ENCODE measurements at places on chromosomes 5 and 9. TPM values are rescaled to one million over a fixed set of nuclear protein-coding genes. Genes with fewer than 3 reads are reported as not detected.

GRCh38 chr5:170173227-170173626, 59.6 kb upstream of the C5orf58 start:
- no peak overlapping the region for H3K4me3 ChIP-seq
- H3K4me1 ChIP-seq = peaks cover 2% of the 10 kb centered on the region
- no peaks in the 10 kb centered on the region for H3K36me3 ChIP-seq

The RBM22 gene
- total RNA-seq = 59.1 TPM

DNA sequence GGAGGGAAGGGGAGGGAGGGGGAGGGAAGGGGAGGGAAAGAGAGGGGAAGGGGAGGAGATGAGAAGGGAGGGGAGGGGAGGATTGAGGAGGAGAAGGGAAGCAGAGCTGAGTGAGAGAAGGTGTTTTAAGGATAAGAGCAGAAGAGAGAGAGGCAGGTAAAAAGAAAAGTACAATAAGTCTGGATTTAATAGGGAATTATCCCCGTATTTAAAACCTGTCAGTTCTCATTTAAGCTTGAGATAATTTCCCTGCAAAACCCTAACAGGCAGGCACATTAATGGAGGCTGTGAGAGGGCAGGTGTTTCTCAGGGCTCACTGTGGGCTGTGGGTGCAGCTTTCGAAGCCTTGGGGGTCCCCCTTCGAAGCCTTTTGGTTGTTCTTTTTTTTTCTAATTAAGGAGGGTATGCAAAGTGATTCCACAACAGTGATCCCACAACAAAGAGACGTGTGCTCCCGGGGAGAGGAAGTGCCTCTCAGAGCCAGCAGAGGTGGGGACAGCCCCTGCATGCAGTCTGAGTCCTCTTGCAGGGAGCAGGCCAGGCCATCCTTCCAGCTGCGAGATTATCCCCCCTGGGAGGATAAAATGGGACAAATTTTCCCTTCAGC, 317.9 kb upstream of the IRX1 start:
- H3K4me1 ChIP-seq = no peaks in the 10 kb centered on the region
- no peaks in the 10 kb centered on the region for H3K36me3 ChIP-seq
- no peak for DNase-seq

DNA sequence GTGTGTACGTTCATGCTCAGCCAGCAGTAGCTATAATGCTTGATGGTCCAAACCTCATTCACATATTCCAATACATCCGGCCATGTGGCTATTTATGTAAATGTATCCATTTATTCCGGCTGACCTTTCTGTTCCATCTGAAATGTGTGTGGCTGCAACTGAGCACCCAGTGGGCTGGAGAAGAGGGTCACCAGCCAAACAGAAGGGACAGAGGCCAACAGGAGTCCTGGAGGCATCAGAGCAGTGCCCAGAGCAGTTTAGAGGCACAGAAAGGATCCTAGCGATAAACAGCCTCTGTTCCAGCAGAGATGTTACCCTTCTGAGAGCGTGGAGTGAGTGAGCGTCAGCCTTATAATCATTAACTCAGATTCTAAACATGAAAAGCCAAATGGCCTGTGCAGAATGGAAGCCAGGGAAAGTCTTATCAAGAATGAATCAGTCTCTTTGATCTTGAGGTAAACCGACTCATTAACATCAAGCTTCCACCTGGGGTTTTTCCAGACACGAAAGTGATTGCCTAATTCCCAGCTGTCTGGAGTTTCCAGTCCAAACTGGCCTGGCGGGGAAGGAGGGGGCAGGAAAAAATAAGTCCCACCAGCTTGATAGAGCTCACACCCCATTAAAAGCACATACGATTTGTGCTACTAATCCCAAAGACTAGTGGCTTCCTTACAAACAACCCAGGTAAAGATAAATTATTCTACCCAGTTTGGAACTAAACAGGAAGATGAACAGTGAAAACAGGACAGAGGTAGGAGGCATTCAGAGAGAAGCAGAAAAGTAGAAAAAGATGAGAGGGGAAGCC, 55.7 kb downstream of the SUSD1 start:
- H3K4me3 ChIP-seq = no peak overlapping the region
- H3K4me1 ChIP-seq = peaks cover 28% of the 10 kb centered on the region
- H3K36me3 ChIP-seq = peaks cover 25% of the 10 kb centered on the region
- H3K27ac ChIP-seq = peak overlapping the region; percentile 89
- no peaks in the 10 kb centered on the region for H3K27me3 ChIP-seq
- DNase-seq = no peak

GRCh38 chr5:126897851-126898630, 121.1 kb downstream of the LMNB1 start:
- no peak overlapping the region for H3K4me3 ChIP-seq
- no peak overlapping the region for H3K27ac ChIP-seq
- H3K27me3 ChIP-seq = no peaks in the 10 kb centered on the region
- peaks cover 1% of the 10 kb centered on the region for H3K4me1 ChIP-seq
- peaks cover 19% of the 10 kb centered on the region for H3K36me3 ChIP-seq

GRCh38 chr9:114196117-114196516, 40.8 kb downstream of the COL27A1 start:
- peaks cover 1% of the 10 kb centered on the region for H3K4me1 ChIP-seq
- peaks cover 19% of the 10 kb centered on the region for H3K36me3 ChIP-seq
- peak overlapping the region; percentile 83 for H3K27ac ChIP-seq
- no peak for DNase-seq

- peaks cover 9% of the 10 kb centered on the region for H3K4me1 ChIP-seq
- DNase-seq = no peak
- no peak overlapping the region for H3K27ac ChIP-seq
- H3K4me3 ChIP-seq = no peak overlapping the region
Observed at GRCh38 chr5:122195802-122196394, 66.6 kb downstream of the ZNF474 start.

DNA sequence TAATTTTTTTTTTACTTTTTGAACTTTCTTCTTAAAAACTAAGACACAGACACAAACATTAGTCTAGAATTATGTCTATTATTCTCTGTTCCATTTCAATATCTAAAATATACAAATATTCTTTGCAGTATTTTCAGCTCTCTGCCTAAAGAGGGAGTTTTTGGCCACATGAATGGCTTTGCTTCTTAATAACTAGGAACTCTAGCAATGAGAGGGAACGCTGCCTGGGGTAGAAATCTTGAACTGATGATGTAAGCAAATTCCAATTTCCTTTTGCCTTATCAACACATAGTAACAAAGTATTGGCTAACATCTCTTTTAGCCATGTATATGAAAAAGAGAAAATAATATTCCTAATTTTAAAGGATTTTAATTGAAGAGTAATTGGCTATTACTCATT, 51.9 kb downstream of the SLC25A46 start:
- no peaks in the 10 kb centered on the region for H3K4me1 ChIP-seq
- no peak overlapping the region for H3K4me3 ChIP-seq
- no peaks in the 10 kb centered on the region for H3K36me3 ChIP-seq
- no peaks in the 10 kb centered on the region for H3K27me3 ChIP-seq
- no peak overlapping the region for H3K27ac ChIP-seq

DNA sequence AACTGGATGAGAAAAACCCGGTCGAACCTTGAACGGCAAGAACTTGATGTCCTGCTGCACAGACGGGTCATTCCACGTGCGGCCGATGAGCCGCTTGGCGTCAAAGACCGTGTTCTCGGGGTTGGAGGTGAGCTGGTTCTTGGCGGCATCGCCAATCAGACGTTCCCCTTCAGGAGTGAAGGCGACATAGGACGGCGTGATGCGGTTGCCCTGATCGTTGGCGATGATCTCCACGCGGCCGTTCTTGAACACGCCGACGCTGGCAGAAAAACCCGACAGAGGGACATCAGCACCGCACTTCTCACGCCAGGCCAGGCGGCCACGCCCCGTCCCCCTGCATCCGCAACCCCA, 519 bp downstream of the HSPA5 start:
- no peak for DNase-seq
- H3K4me1 ChIP-seq = peaks cover 30% of the 10 kb centered on the region
- peak overlapping the region; percentile 97 for H3K27ac ChIP-seq
- H3K4me3 ChIP-seq = peak overlapping the region; percentile 94
- peaks cover 32% of the 10 kb centered on the region for H3K36me3 ChIP-seq

DNA sequence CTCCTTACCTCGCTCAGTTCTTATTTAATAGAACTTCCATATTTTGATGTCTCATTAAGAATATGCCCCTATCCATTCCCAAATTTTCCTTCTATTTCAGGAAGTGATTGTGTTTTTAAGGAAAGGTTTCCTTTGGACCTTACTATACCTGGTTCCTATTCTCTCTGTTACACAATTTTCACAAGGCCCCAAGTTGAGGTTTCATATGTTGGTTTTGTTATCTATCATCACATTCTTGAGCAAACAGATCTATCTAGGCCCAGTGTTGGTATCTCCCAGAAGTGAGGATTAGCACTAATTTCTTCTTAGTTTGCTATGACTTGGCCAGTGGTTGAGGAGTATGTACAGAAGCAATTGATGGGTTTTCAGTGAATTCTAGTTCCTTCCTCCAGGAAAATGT, 41.5 kb downstream of the ALG2 start:
- no peak for DNase-seq
- H3K36me3 ChIP-seq = peaks cover 1% of the 10 kb centered on the region
- no peak overlapping the region for H3K4me3 ChIP-seq
- peaks cover 49% of the 10 kb centered on the region for H3K4me1 ChIP-seq
- no peak overlapping the region for H3K27ac ChIP-seq

- peaks cover 5% of the 10 kb centered on the region for H3K4me1 ChIP-seq
- no peak overlapping the region for H3K4me3 ChIP-seq
Observed at GRCh38 chr5:87127426-87127825, 140.3 kb upstream of the RASA1 start.

DNA sequence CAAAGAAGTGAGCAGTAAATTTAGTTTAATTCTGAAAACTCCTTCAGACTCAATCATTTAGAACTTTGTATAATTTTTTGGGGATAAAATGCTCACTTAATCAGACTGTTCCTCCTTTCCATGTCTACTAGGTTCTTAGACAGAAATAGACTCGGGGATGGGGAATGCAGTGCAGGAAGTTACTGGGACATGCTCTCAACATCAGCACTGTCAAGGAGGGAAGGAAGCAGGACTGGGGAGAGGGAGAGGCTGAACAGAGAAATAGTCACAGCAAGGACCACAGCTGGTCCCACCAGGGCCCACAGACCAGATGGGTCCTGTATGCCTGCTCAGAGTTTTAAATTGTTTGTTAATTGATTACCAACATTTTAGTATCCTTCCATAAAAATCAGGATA, 310.1 kb upstream of the MSX2 start:
- peaks cover 3% of the 10 kb centered on the region for H3K4me1 ChIP-seq
- no peak for DNase-seq
- H3K4me3 ChIP-seq = no peak overlapping the region
- no peaks in the 10 kb centered on the region for H3K36me3 ChIP-seq

DNA sequence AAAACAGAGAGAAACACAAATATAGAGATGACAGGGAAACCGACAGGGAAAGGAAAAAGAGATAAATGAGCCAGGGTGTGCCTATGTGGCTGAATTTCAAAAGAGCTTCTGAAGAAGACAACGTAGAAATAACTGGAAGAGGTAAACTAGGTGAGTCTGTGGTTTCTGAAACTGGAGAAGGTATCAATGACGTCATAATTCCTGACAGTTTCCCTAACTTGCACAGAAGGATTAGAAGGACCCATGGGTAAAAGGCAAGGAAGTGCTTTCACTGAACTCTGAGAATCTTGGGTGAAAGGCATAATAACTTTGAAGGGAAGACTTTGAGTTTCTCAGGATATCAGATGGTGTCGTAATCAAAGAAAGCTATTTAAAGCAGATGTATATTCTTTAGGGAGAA, 790.8 kb upstream of the NUDT12 start:
- no peaks in the 10 kb centered on the region for H3K27me3 ChIP-seq
- no peak overlapping the region for H3K4me3 ChIP-seq
- H3K27ac ChIP-seq = no peak overlapping the region
- no peaks in the 10 kb centered on the region for H3K4me1 ChIP-seq

- H3K27ac ChIP-seq = no peak overlapping the region
- DNase-seq = no peak
- H3K4me3 ChIP-seq = no peak overlapping the region
- no peaks in the 10 kb centered on the region for H3K27me3 ChIP-seq
Observed at GRCh38 chr5:61087921-61088320, 74.3 kb downstream of the SMIM15 start.

GRCh38 chr5:17000291-17000939, 64.3 kb upstream of the MYO10 start:
- H3K4me3 ChIP-seq = no peak overlapping the region
- DNase-seq = no peak
- peaks cover 1% of the 10 kb centered on the region for H3K27me3 ChIP-seq
- H3K36me3 ChIP-seq = no peaks in the 10 kb centered on the region
- no peak overlapping the region for H3K27ac ChIP-seq

The EGFLAM gene
- total RNA-seq = 0.69 TPM

- H3K4me1 ChIP-seq = peaks cover 6% of the 10 kb centered on the region
- H3K27ac ChIP-seq = no peak overlapping the region
- H3K27me3 ChIP-seq = no peaks in the 10 kb centered on the region
- peaks cover 22% of the 10 kb centered on the region for H3K36me3 ChIP-seq
- no peak for DNase-seq
Observed at GRCh38 chr9:32419921-32420320, 35.5 kb downstream of the ACO1 start.

The PCDHB12 gene
- 7.2 TPM for total RNA-seq

The DDX4 gene
- not detected for total RNA-seq

GRCh38 chr5:89213573-89213972, 330.6 kb upstream of the MEF2C start:
- no peak overlapping the region for H3K4me3 ChIP-seq
- no peak overlapping the region for H3K27ac ChIP-seq
- no peak for DNase-seq

DNA sequence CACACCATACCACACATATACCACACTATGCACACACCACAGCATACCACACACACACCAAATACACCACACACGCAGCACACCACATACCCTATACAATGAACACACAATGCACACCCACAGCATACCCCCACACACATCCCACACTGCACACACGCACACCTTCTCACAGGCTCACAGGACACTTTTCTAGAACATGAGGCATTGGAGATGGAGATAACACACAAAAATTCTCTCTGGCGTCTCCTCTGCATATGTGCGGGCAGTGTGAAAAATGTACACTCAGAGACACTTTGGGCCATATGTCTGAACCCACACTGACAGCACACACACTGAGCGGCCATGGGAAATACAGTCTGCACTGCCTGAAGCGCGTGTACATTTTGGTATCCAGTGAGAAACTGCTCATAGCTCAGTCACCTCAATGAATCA, 278.1 kb downstream of the GADD45G start:
- DNase-seq = no peak
- no peak overlapping the region for H3K27ac ChIP-seq
- no peaks in the 10 kb centered on the region for H3K36me3 ChIP-seq
- H3K4me3 ChIP-seq = no peak overlapping the region

The ARL14EPL gene
- total RNA-seq = not detected

The PCDHGB3 gene
- 0.60 TPM for total RNA-seq

DNA sequence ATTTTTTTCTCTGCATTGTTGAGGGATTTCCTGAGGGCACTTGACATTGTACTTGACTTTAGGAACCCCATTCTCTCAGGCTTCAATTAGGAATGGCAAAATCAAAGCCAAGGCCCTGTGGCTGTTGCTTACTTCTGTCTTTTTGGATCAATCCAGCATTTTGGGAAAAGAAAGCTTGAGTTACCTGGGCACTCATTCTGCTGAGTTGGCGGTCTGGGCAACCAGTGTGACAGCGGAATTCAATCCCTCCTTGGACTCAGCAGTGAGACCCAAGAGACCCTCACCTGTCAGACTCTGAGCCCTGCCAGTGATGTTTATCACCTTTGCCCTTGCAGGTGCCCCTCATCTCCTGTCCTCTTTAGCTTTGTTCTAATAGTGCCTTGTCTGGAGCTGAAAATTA, 225.3 kb downstream of the PAPPA start:
- no peaks in the 10 kb centered on the region for H3K36me3 ChIP-seq
- no peaks in the 10 kb centered on the region for H3K4me1 ChIP-seq
- H3K27me3 ChIP-seq = no peaks in the 10 kb centered on the region
- no peak overlapping the region for H3K4me3 ChIP-seq

Data from progenitor cell of endocrine pancreas (in vitro differentiated cells).